ENCODE measurements at places on chromosomes 1 and 21. TPM values are rescaled to one million over a fixed set of nuclear protein-coding genes. Genes with fewer than 3 reads are reported as not detected.

The PCP4 gene
- total RNA-seq, result not detected

The ERICH3 gene
- not detected for total RNA-seq

- DNase-seq, result no peak
These were observed 198.7 kb upstream of the PTBP2 start for GRCh38 chr1:96522927-96523326.

DNA sequence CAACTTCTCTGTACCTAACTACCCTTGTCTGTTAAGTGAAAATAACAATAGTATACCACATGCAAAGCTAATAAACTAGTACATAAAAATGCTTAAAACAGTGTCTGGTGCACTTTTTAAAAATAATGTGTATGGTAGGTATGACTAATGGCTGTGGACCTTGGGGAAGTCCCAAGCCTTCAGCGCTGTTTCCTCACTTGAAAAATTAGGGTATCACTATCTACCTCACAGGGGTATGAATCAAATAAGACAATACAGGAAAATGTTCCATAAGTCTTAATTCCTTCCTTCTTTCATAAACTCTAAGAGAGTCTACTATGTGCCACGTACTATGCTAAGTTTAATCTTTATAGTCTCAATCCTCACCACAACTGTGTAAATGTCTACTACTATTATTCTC lies 32.0 kb downstream of the EGLN1 start:
- peak; percentile 57 for DNase-seq

GRCh38 chr21:43976661-43977060 lies 35.4 kb upstream of the TRAPPC10 start:
- peak; percentile 70 for DNase-seq

GRCh38 chr1:168386949-168387586 lies 106.4 kb downstream of the TBX19 start:
- peak; percentile 41 for DNase-seq

- no peak for DNase-seq
These were observed 35.6 kb downstream of the CAMTA1 start for GRCh38 chr1:6820899-6821298.

- DNase-seq, result peak; percentile 20
These were observed 26.5 kb downstream of the ACTA1 start for GRCh38 chr1:229407206-229408026.

DNA sequence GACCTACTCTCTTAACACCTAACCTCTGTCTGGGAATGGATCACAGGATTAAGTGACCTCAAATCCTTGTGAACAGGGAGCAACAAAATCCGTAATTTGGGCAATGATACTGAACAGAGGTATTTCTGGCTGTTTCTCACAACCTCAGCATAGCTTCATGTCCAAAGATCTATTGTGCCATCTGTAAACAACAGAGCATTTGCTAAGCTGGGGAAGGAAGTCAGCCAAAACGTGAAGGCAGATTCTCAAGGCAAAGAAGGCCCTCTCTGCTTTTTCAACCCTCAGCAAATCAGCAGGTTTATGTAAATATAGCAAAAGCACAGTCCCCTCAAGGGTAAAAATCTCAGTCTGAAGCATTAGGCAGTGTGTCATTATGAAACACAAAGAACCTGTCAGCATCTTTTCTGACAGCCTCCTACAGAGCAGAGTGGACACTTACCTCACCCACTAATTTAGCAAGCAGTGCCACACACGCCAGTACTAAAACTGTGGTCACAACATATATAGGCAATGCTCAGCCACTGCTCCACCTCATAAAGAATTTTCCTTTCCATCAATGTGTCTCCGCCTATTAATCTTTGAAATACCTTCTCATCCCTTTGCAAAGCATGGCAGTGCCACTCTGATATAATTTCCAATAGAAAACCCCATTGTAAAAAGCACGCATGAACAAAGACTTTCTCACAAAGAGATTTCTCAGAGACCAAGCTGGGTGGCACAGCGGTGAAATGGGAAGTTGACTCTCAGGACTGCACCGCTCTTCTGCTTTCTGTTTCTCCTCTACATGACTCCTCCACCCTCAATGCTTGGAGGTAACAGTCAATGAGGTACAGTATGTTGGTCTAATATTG lies 188.0 kb downstream of the RERE start:
- peak; percentile 70 for DNase-seq

Measured in GM23248 (cell line).